ENCODE measurements at places on chromosomes 2 and 18.

- no peak for DNase-seq
Observed at GRCh38 chr2:66461664-66462500, 27.0 kb downstream of the MEIS1 start.

DNA sequence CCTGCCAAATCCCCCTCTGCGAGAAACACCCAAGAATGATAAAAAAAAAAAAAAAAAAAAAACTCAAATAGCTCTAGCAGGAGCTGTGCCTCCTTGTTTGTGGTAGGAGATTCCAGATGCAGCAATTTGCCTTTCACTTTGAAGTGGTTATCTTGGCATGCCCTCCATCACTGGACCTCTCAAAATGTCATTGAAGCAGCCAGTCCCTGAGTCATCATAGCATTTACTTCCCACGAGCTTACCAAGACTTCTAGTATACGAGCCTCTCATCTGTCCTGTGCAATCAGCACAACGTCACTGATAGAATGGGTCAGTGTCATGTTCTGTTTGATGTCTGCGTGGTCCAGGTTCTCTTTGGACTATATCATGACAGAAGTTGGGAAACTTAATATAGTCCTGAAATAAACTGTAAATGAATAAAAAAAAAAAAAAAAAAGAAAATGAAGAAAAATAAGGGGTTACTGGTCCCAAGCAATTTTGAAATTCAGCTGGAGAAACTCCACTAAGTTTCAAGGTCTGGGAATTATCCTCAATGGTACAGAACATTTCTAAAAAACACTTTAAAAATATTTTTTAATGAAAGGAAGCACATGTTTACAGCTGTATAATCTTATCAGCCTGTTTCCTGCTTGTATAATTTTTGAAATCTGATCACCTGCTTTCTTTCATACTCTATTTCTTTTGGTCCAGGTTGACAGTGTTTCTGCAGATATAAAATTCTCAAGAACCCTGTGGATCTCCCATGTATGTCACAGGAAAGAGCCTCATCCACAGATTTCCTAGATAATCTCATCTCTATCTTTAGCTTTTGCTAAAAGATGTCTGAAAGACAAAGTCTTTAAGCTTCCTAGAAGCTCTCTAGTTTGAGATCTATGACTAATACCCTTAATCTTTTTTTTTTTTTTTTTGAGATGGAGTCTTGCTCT is 74.1 kb upstream of the EHBP1 start:
- DNase-seq, result no peak

DNA sequence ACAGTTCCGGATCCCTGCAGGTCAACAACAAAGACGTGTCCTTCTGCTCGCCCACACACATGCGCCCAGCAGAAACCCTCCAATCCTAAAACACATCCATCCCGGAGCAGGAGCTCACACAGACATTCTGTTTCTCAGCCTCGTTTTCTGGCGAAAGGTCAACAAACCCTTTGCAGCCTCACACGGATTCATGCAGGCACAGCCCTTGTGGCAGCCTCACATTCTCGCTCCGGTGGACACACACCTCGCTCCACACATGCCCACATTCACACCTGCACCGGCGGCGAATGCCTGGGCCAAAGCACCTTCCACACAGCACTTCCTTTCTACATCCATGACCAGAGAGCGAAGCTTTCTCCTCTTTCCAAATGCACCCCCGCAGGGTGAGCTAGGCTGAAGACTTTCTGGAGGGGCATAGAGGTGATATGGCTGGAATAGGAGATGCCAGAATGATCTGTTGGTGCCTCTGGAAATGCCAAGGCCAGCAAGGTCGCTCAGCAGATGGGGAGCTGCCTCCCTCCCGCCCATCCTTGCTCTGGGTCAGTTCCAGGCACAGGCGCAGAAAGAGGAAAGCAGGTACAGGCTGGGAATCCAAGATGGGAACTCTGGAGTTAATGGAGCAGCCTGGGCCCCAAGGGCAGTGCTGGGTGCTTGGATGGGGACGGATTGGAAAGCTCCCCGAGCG is 88.8 kb downstream of the CELF4 start:
- no peak for DNase-seq

GRCh38 chr2:54897420-54898310 is 152.6 kb downstream of the RTN4 start:
- DNase-seq, result no peak

DNA sequence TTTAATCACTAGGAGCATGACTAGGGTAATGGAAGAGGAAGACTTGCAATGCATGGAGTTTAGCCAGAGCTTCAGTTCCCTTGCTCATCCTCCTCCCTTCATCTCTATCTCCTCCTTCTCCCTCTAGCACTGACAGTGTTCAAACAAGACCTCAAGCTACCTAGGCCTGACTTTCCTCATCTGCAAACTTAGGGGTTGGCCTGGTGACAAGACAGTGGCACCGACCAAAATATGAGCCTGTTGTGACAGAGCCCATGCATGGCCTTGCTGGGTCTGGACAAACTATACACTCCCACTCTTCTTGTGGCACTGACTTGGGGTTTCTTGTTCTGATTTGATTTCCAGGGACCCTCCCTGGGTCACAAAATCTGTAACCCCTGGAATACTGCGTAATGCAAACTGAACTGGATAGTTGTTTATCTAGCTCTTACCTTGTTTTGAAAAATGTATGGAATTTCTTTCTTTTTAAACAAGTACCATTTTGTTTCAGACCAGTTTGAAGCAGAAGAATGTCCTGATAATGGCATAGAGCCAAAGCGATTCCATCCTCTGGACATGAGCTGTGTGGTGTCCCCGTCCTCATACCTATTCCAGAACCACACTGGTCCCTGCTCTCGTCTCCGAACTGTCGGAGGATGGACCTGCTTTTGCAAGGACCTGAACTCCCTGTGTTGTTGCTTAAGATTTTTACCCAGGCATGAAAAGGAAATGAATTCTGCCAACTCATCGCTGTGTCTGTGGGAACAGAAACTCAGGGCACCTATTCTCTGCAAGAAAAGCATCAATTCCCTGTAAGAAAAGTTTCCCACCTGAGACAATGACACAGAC is 33.4 kb upstream of the PPP4R1 start:
- DNase-seq, result no peak
